ENCODE measurements at places on chromosomes 7 and 10.

DNA sequence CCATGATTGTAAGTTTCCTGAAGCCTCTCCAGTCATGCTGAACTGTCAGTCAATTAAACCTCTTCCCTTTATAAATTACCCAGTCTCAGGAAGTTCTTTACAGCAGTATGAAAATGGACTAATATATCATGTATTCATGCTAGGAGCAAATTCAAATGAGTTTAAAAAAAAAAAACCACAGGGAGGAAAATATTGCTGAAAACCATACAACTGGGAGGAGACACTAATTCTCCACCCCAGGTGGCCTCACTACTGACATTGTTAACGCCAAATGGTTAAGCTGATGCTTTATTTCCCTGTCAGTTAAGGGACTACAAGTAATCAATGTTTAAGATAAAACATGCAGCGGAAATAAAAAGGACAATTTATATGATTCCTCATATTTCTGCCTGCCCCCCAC, 55.1 kb downstream of the PDE1C start:
- no peak for DNase-seq

DNA sequence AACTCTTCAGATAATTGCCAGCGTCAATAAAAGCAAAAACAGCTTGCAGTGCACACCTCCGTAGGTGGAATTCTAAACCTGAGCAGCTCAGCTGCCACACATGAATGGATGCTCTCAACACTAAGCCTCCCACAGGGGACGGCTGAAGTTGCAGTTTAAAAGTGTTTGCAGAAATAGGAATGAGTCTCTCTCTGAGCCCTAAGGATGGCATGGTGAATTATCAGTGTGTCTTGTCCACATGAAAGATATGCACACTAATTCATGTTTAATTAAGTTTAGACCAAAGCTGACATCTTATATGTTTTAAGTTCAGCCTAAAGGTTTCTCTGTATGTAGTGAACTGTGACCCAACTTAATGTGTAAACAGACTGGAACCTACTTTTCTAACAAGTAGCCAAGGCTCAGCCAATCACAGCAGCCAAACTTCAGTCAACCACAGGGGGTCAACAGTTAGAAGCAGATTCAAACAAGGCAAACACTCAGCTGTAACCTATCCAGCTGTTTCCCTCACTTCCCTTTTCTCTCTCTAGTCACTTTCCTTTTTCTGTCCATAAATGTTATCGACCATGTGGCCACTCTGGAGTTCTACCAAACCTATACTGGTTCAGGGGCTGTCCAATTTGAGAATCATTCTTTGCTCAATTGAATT, 38.1 kb downstream of the CTTNBP2 start:
- DNase-seq, result no peak

GRCh38 chr7:28669330-28669729, 257.0 kb downstream of the CREB5 start:
- no peak for DNase-seq

DNA sequence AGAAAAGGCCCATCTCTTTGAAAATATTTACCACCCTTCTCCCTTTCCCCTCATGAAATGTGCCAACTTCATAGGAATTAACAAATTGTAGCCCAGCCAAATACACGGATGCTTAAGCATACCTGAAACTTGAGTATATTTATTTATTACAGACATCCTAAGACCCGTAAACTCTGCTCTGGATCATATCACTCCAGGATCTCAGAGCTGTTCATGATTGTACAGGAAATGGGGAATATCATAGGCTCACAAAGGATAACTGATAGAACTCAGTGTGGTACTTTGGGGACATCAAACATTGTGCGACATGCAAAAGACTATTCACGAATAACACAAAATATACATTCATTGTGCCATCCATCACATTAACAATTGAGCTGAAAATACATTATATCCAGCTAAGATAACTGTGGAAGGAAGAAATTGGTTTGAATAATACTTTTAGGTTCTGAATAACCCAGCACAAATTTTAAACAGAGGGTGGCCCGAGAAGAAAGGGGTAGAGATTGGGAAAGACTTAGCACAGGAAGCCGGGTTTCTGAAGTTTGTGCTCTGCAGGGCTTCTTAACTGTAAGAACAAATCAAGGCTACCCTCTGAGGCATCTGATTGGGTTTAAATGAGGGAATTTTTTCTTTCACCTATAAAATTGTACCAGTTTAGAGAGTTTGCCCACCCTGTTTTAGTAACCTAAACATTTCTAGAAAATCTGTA, 2.5 kb downstream of the HOXA1 start:
- no peak for DNase-seq

GRCh38 chr7:44881610-44882009, 3.7 kb downstream of the PURB start:
- no peak for DNase-seq

GRCh38 chr7:156255635-156256034, 384.9 kb upstream of the RNF32 start:
- DNase-seq, result no peak
